ENCODE measurements at places on chromosomes 1 and 21. TPM values are rescaled to one million over a fixed set of nuclear protein-coding genes. Genes with fewer than 3 reads are reported as not detected.

The IVNS1ABP gene
- total RNA-seq = 93.8 TPM

The A3GALT2 gene
- 0.81 TPM for total RNA-seq

The OR10K1 gene
- 0.09 TPM for total RNA-seq

The PLD5 gene
- total RNA-seq = 18.1 TPM

The SAMD13 gene
- 1.7 TPM for total RNA-seq

The TMPRSS15 gene
- not detected for total RNA-seq

The NPR1 gene
- 116 TPM for total RNA-seq

The NKAIN1 gene
- total RNA-seq = not detected

The NBPF20 gene
- 3.2 TPM for total RNA-seq

GRCh38 chr1:238088560-238089290, 198.0 kb upstream of the ZP4 start:
- H3K27ac ChIP-seq = no peak overlapping the region
- peaks cover 2% of the 10 kb centered on the region for H3K27me3 ChIP-seq
- no peak overlapping the region for H3K4me3 ChIP-seq
- no peaks in the 10 kb centered on the region for H3K36me3 ChIP-seq

GRCh38 chr1:5889901-5890300, 102.3 kb downstream of the NPHP4 start:
- no peak overlapping the region for H3K4me3 ChIP-seq
- H3K27ac ChIP-seq = no peak overlapping the region
- DNase-seq = no peak
- H3K27me3 ChIP-seq = no peaks in the 10 kb centered on the region
- no peaks in the 10 kb centered on the region for H3K4me1 ChIP-seq

- DNase-seq = peak; percentile 75
- peak overlapping the region; percentile 38 for H3K27ac ChIP-seq
- no peaks in the 10 kb centered on the region for H3K27me3 ChIP-seq
- H3K4me3 ChIP-seq = peak overlapping the region; percentile 93
Observed at GRCh38 chr1:202143768-202144401, 652 bp downstream of the ARL8A start.

GRCh38 chr21:24955275-24955961, 651.9 kb downstream of the MRPL39 start:
- DNase-seq = no peak
- H3K36me3 ChIP-seq = no peaks in the 10 kb centered on the region
- H3K27me3 ChIP-seq = no peaks in the 10 kb centered on the region

GRCh38 chr21:42298657-42299056, 16.6 kb downstream of the TFF3 start:
- no peak overlapping the region for H3K27ac ChIP-seq
- H3K36me3 ChIP-seq = no peaks in the 10 kb centered on the region
- H3K4me1 ChIP-seq = no peaks in the 10 kb centered on the region
- H3K27me3 ChIP-seq = no peaks in the 10 kb centered on the region

DNA sequence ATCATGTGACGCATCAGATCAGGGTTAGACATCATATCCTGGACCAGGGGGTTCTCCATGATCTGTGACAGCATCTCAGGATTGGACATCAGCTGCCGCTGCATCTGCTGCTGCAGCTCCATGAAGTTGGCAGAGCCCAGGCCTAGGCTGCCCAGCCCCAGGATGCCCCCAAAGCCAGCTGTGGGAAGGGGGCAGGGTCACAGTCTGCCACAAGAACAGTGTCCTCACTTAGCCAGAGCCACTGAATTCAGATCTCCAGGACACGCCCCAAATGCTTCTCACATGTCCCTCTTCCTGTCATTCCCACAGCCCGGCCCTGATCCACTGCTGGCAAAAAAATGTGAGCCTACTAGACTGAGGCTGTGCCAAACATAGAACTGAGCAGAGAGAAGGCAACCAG, 3.2 kb downstream of the UBQLN4 start:
- H3K4me3 ChIP-seq = no peak overlapping the region
- H3K4me1 ChIP-seq = no peaks in the 10 kb centered on the region
- DNase-seq = no peak
- no peak overlapping the region for H3K27ac ChIP-seq

GRCh38 chr1:117656202-117656641, 50.4 kb downstream of the TENT5C start:
- H3K36me3 ChIP-seq = no peaks in the 10 kb centered on the region
- H3K4me1 ChIP-seq = no peaks in the 10 kb centered on the region
- H3K27me3 ChIP-seq = no peaks in the 10 kb centered on the region
- H3K27ac ChIP-seq = no peak overlapping the region
- DNase-seq = no peak
- no peak overlapping the region for H3K4me3 ChIP-seq

- no peaks in the 10 kb centered on the region for H3K27me3 ChIP-seq
- peaks cover 17% of the 10 kb centered on the region for H3K4me1 ChIP-seq
- no peak for DNase-seq
Observed at GRCh38 chr1:61640531-61641530, 84.1 kb downstream of the TM2D1 start.

DNA sequence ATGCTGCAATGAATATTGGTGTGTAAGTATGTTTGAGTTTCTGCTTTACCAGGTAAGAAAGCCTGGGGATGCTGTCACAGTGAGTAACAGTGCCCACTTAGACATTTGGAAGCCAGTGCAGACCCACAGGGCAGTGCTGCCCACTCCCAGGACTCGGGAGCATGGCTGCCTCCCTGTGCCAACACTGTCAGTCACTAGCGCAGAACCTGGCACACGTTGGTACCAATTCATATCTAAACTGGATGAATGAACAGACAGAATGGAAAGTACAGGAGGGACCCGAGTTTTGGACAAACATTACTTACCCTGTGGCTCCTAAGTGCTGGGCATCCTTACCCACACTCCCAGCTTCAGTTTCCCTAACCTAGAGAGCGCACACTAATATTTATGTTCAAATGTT, 1.6 kb upstream of the EVA1C start:
- H3K27me3 ChIP-seq = no peaks in the 10 kb centered on the region
- peaks cover 5% of the 10 kb centered on the region for H3K4me1 ChIP-seq
- no peak overlapping the region for H3K4me3 ChIP-seq

DNA sequence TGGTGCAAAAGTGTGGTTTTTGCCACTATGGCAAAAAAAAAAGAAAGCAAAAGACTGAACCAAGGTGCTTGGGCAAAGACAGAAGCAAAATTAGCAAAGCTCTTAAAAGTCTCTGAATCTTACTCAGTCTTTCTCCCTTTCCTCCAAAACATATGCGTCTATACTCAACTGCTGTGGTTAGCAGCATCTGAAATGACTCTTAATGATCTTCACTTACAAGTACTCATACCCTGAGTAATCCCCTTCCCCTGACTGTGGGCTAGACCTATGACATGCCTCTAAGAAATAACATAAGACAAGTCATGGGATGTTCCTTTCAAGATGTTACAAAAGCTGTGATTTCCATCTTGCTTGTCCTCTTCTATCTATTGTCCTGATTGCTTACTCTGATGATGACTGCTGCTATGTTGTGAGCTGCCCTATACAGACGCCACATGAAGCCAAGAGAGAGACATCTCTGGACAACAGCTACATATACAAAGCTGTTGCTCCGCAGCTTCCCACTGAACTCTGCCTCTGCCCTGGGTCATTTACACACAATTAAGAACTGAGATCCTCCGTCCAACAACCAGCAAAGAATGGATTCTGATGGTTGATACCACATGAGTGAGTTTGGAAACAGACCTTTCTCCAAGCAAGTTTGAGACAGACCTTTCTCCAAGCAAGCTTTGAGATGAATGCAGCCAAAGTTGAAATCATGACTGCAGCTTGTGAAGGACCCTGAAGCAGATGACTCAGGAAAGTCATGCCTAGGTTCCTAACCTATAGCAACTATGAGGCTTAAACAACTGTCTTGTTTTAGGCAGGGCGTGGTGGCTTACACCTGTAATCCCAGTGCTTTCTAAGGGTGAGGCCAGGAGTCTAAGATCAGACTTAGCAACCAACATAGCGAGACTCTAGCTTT, 55.2 kb downstream of the PUM1 start:
- H3K27ac ChIP-seq = no peak overlapping the region
- peaks cover 4% of the 10 kb centered on the region for H3K4me1 ChIP-seq
- no peak for DNase-seq
- no peak overlapping the region for H3K4me3 ChIP-seq
- H3K36me3 ChIP-seq = no peaks in the 10 kb centered on the region
- no peaks in the 10 kb centered on the region for H3K27me3 ChIP-seq

DNA sequence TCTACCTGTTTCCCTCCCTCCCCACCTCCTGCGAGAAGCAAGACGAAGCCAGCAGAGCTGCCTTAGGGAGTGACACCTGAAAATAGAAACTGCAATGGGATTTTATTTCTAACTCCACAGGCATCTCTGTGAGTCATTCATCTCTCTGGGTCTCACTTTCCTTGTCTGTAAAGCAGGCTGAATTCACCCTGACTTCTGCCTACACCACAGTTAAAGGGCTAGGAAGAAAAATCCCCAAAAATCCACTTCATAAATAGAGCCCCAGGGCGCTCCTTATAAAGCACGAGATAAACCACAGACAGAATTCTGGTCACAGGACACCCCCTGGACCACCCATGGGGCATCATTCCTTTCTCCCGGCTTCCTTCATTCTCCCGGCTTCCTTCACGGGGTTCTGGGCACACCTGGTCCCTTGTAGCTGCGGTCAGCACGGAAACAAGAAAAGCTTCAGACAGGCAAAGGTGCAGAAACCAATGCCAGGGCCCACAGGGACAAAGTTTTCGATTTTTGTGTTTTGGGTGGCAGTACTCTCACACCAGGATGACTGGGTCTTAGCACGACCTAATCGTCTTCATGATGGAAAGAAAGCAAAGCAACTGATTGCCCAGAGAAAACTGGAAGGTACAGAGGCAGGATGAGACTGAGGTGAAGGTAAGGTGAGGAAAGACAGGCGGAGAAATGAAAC, 2.8 kb upstream of the H6PD start:
- no peaks in the 10 kb centered on the region for H3K27me3 ChIP-seq
- no peaks in the 10 kb centered on the region for H3K36me3 ChIP-seq
- no peak overlapping the region for H3K27ac ChIP-seq
- no peak overlapping the region for H3K4me3 ChIP-seq

- peak; percentile 61 for DNase-seq
- H3K36me3 ChIP-seq = peaks cover 2% of the 10 kb centered on the region
- H3K4me3 ChIP-seq = no peak overlapping the region
- peak overlapping the region; percentile 28 for H3K27ac ChIP-seq
- H3K4me1 ChIP-seq = no peaks in the 10 kb centered on the region
Observed at GRCh38 chr1:39047374-39048229, 21.5 kb downstream of the NDUFS5 start.

GRCh38 chr1:118185084-118185832, at the start of gene SPAG17:
SPAG17 (minus strand) TSS chr1:118185228; CDS start chr1:118185157, 71 bp downstream.
- H3K27me3 ChIP-seq = no peaks in the 10 kb centered on the region
- H3K4me3 ChIP-seq = no peak within 1 kb of the TSS
- no peaks in the 10 kb centered on the region for H3K36me3 ChIP-seq
- H3K27ac ChIP-seq = no peak within 1 kb of the TSS
- DNase-seq = peak; percentile 64

- H3K27me3 ChIP-seq = no peaks in the 10 kb centered on the region
- DNase-seq = no peak
- no peaks in the 10 kb centered on the region for H3K4me1 ChIP-seq
- peaks cover 14% of the 10 kb centered on the region for H3K36me3 ChIP-seq
- no peak overlapping the region for H3K27ac ChIP-seq
- H3K4me3 ChIP-seq = no peak overlapping the region
Observed at GRCh38 chr1:28744184-28744583, 7.4 kb downstream of the YTHDF2 start.

- H3K4me1 ChIP-seq = peaks cover 3% of the 10 kb centered on the region
- DNase-seq = no peak
- H3K27ac ChIP-seq = no peak overlapping the region
- H3K36me3 ChIP-seq = no peaks in the 10 kb centered on the region
- H3K27me3 ChIP-seq = no peaks in the 10 kb centered on the region
Observed at GRCh38 chr1:235129774-235130570, 1.3 kb upstream of the TOMM20 start.

GRCh38 chr1:119358636-119359035, 9.9 kb upstream of the HAO2 start:
- H3K4me3 ChIP-seq = no peak overlapping the region
- no peaks in the 10 kb centered on the region for H3K27me3 ChIP-seq
- no peak for DNase-seq
- H3K4me1 ChIP-seq = no peaks in the 10 kb centered on the region
- H3K36me3 ChIP-seq = no peaks in the 10 kb centered on the region
- H3K27ac ChIP-seq = no peak overlapping the region

GRCh38 chr21:26032263-26032662, 138.3 kb downstream of the APP start:
- no peaks in the 10 kb centered on the region for H3K4me1 ChIP-seq
- no peak overlapping the region for H3K4me3 ChIP-seq
- no peaks in the 10 kb centered on the region for H3K27me3 ChIP-seq
- H3K36me3 ChIP-seq = peaks cover 4% of the 10 kb centered on the region

GRCh38 chr1:221735999-221736398, 5.9 kb downstream of the DUSP10 start:
- H3K27me3 ChIP-seq = no peaks in the 10 kb centered on the region
- no peak for DNase-seq
- H3K4me3 ChIP-seq = no peak overlapping the region
- no peaks in the 10 kb centered on the region for H3K36me3 ChIP-seq

DNA sequence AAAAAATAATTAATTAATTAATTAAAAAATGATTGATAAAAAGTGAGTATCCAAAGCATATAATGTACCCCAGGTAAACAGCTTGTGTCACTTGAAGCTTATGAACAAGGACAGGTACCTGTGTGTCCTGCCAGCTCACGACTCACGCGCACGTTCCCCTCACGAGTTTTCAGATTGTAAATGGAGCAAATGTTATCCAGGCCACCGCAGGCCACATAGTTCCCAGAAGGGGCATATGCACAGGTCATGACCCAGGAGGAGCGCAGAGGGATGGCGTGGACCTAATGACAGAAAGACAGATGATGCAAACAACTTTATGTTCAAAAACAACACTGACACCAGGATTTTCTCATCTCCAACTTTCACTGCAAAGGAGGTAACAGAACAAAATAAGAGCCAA, 26.0 kb upstream of the NADK start:
- H3K27ac ChIP-seq = no peak overlapping the region
- peaks cover 3% of the 10 kb centered on the region for H3K4me1 ChIP-seq
- no peaks in the 10 kb centered on the region for H3K27me3 ChIP-seq
- H3K36me3 ChIP-seq = peaks cover 4% of the 10 kb centered on the region

GRCh38 chr1:10450156-10450814, 454 bp downstream of the CORT start:
- no peaks in the 10 kb centered on the region for H3K4me1 ChIP-seq
- H3K27ac ChIP-seq = no peak overlapping the region
- H3K36me3 ChIP-seq = no peaks in the 10 kb centered on the region

DNA sequence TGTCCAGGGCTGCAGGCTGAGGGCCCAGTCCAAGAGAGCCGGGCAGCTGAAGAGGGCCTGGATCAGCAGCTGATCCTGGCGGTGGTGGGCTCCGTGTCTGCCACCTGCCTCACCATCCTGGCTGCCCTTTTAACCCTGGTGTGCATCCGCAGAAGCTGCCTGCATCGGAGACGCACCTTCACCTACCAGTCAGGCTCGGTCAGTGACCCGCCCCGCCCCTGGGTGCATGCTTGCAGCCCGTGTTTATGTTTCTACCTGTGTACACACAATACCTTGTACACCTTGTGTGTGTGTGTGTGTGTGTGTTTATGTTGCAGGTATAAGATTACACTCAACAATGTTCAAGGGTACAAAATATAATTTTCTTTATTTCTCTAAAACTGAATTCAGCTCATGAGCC, 13.0 kb downstream of the TIE1 start:
- H3K27me3 ChIP-seq = no peaks in the 10 kb centered on the region
- no peak overlapping the region for H3K4me3 ChIP-seq
- no peak overlapping the region for H3K27ac ChIP-seq
- DNase-seq = peak; percentile 20
- H3K4me1 ChIP-seq = no peaks in the 10 kb centered on the region
